ENCODE measurements at places on chromosomes 13 and 19. TPM values are rescaled to one million over a fixed set of nuclear protein-coding genes. Genes with fewer than 3 reads are reported as not detected.

Gene TSKS
- total RNA-seq = not detected

Gene PRR22
- 0.76 TPM for total RNA-seq

Gene RUBCNL
- not detected for total RNA-seq

DNA sequence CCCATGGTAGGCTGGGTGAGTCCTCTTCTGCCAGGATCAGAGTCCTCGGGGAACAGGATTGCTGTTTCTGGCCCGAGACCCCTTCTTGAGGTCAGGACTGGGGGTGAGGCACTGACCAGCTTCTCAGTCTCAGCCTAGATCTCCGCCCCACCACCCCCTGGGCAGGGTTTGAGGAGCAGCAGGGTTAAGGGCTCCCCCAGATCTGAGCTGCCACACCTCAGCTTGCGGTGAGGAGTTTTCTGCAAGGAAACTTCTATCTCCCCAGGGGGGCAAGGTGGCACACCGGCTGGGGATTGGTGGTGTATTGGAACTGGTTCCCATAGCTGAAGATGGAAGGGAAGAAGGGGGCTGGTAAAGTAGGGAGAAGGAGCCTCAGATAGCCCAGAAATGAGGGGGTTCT lies 19.5 kb downstream of the CHST8 start:
- no peak for DNase-seq

DNA sequence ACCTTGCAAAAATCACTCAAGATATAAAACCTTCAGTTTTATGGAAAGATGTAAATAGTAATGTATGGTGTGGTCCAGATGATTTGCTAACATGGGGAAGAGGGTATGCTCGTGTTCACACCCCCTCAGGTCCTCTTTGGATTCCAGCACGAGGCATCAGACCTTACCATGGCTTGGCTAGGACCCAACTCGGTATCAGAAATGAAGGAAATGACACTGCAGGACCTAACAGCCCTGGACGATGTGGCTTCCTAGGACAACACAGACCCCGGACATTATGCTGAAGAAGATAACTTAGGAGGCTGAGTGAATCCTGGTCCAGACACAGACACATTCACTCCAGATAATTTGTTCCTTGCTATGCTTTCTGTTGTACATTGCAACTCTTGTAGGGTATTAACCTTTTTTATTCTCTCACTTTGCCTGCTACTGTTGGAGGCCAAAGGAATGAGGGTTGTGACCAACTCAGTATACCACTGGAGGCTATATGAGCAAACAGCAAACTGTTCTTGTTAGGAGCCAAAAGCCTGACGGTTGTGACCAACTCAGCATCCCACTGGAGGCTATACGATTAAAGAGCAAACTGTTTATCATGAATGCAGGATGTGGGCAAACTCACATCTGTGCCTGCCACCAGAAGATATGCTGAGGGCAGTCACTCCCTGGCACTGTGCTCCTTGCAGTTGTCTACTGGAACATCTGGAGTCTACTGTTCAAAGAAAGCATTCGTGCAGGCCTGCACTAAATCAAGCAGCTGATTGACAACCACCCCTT lies 121.7 kb downstream of the ZNF429 start:
- no peak for DNase-seq

- no peak for DNase-seq
These were observed 23.4 kb downstream of the ESD start for GRCh38 chr13:46773541-46773940.

DNA sequence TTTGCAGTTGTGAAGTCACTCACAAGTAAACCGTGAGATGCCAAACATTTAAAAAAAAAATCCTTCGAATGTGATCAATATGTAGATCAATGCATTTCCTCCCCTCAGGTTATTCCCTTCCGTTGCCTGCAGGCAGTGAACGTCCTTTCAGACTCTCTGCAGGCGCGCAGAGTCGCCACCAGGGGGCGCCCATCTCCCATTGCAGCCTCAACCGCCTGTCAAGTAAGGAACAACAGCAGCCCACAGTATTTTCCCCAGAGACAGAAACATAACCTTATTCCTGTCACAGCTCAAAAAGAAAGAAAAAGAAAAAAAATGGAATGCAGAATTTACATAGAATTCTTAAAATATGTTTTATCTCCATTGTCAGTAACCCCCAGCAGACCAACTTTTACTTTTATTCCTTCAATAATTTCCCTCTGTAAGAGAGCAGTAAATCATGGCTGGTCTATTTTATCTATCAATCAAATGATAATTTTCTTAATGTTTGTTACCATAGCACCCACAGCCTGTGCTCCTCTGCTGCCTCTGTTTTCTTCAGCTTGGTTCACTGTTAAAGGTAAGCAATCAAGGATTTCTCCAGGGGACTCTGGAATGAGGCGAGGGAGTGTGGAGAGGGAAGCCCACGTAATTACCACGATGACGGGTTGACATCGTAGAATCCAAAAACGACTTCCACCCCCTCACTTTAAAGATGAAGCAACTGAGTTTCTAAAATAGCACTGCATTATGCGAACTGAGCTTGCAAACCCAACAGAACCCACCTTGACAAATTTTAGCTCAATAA lies 637.6 kb upstream of the ARGLU1 start:
- no peak for DNase-seq

GRCh38 chr19:10620786-10621185 lies 4.6 kb upstream of the SLC44A2 start:
- no peak for DNase-seq

DNA sequence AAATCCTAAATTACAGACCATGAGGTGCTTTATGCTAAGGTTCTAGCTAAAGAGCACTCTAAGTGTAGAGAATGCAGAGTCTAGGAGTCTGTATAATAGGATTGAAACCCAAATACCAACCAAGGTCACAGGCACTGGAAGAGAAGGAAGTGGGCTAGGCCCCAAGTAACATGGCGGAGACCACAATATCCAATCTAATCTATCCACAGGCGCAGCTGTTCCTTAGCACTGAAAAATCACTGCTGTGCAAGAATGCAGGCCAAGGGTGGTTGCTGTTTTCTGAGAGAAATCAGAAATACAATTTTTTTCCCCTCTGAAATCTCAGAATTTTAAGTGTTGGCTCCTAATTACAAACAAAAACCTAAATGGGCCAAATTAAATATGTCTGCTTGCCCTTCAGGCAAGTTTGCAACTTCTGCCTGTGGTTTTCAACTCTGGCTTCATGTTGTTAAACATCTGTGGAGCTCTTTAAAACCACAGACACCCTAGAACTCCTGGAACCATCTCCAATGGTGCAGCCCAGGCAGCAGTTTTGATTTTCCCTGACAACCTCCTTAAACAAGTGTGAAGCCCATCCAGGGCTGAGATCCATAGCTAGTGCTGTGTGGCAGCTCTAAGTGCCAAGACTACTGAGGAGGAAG lies 6.1 kb downstream of the RANBP3 start:
- no peak for DNase-seq

Gene BEST2
- total RNA-seq = not detected

GRCh38 chr13:112450118-112450903 lies 74.2 kb downstream of the SPACA7 start:
- no peak for DNase-seq

- DNase-seq = no peak
These were observed 2.0 kb downstream of the AMER2 start for GRCh38 chr13:25169951-25170553.

Gene YJEFN3
- total RNA-seq = not detected

Gene NDUFA11
- total RNA-seq = 297 TPM

DNA sequence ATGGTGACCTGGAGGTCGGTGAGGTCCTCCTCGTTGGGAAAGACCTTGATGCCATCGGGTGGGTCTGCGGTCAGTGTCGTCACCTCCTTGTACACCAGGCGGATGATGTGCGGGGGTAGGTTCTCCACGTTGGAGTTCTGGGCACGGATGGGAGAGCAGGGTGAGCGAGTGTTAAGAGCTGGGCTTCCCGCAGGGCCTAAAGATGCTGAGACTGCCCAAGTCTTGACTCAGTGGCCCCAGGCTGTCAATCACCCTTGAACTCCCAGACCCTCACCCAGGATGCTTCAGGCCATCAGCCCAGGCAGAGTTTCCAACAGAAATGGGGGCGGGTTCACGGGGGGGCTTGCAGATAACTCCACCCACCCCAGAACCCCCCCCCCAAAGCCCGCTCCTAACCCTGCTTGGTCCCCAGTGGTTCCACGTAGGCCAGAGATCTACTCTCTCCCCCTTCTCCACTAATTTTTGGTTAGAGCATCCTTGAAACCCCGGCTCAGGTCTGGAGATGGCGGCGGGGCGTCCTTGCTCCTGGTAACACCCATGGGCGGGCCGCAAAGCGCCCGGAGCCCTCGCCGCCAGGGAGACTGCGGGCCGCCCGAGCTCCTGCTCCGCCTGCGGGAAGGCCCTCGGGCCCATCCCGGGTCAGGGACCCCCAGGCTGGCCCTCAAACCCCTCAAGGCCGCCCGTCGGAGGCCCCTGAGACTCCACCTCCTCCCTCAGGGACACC lies 600 bp downstream of the UBE2S start:
- no peak for DNase-seq

DNA sequence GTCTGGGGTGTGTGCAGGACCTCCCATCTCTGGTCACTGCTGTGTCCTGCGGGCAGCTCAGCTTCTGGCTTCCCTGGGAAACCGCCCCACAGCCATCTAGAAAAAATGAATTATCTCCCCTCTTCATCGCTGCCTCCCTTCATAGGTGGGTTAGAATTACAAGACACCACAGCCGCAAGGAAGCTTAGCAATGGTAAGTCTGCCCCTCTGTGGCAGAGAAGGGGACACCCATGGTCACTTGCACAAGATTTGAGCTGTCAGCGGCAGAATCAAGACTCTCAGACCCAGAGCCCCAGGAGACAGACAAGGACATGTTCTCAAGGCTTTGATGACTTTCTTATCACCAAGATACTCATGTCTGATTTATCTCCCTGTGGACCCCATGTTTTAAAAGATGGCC lies 110.8 kb upstream of the PABPC3 start:
- DNase-seq = no peak

Data from glomerular endothelial cell (primary cell).